Stimulated activated CD8-positive, alpha-beta memory T cell treated with anti-CD3 and anti-CD28 coated beads, Interleukin-15, amount 100 ng/mL, for 4 hours (primary cell): ENCODE measurements at places on chromosomes 2 and 18.
A peak's percentile ranks its signal among the peaks of the same experiment; 100 is the strongest.

GRCh38 chr2:9360701-9361100 is 62.6 kb downstream of the ITGB1BP1 start:
- no peak for DNase-seq

DNA sequence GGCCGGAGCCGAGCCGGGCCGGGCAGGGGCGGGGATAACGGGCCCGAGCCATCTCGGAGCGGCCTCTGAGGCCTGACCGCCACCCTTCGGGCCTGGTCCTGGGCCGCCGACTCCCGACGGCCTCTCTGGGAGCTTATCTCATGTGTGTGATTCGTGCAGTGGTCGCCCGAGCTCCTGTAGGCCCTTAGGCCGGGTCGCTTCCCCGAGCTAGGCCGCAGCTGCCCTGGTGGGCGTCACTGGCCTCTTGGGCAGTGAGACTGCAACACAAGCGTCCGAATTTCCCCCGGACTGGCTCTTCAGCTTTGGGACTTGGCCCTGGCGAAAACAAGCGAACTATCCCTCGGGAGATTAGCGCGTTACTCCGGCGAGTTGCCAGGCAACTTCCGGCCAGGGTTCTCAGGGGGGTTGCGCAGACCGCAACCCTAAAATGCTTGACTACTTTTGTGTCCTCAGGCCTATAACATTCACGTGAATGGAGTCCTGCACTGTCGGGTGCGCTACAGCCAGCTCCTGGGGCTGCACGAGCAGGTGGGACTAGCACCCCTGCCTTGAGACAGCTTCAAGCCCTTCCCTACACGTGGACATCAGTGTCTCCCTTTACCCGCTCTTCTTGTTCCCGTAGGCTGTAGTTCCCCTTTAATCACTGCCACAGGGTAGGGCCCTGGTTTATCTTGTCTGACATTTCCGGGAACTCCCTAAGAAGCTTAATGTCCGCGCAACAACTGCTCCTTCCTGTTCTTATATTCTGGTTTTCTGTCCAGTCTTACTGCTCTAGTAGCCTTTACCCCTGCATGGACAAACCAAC is 602 bp downstream of the SNX17 start:
- DNase-seq = no peak

GRCh38 chr2:150595803-150596470 is 108.5 kb upstream of the RND3 start:
- DNase-seq = no peak

- no peak for DNase-seq
Observed at GRCh38 chr18:8351161-8351560, 258.1 kb upstream of the RAB12 start.

DNA sequence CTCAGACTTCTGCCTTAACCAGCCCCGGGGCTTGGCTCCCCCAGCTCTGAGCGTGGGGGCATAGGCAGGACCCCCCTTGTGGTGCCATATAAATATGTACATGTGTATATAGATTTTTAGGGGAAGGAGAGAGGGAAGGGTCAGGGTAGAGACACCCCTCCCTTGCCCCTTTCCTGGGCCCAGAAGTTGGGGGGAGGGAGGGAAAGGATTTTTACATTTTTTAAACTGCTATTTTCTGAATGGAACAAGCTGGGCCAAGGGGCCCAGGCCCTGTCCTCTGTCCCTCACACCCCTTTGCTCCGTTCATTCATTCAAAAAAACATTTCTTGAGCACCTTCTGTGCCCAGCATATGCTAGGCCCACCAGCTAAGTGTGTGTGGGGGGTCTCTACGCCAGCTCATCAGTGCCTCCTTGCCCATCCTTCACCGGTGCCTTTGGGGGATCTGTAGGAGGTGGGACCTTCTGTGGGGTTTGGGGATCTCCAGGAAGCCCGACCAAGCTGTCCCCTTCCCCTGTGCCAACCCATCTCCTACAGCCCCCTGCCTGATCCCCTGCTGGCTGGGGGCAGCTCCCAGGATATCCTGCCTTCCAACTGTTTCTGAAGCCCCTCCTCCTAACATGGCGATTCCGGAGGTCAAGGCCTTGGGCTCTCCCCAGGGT is 5.5 kb downstream of the CTDSP1 start:
- DNase-seq = no peak

DNA sequence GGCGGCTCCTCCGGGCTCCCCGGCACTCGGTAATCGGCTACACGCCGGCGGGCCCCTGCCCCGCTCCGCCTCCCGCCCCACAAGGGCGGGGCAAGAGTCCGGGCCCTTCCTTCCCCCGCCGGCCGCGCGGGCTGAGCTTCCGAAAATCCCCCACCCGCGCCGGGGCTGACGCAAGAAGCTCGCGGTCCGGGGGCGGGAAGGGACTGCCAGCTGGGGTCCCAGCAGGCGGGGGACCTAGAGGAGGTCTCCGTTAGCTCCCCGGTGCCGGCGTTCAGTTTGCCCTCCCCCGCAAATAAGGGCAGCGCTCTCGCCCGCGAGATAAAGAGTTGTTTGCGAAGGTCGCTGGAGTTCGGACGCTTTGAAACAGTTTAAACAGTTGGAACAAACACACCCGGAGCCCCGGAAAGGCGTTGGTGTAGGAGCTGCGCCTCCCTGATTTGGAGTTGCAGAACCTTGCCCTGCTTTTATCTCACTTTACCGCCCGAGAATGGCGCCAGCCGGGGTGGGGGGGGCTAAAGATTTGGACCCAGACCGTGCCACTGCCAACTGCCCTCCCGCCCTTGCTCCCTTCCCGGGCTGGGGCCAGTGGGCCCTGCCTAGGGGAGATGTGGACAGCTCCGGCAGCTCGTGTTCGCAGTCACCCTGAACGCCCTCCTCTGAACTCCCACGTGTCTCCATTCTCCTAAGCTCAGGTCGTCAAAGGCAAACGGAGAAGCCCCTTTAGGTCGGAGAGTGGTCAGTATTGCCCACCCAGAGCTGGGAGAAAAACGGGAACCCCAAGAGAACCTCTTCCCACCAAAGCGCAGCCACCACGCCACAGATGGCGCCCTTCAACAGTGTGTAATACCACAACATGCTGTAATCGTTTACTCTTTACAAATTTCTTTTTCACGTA is at the start of gene NFE2L2:
Gene NFE2L2, minus strand, starts transcription at position 35 of the 895 bp plus-strand sequence. CDS start 151 bp downstream, outside the sequence.
- DNase-seq = peak; percentile 99

- no peak for DNase-seq
Observed at GRCh38 chr2:66466433-66466832, 31.5 kb downstream of the MEIS1 start.

GRCh38 chr2:48545244-48545643 is 15.3 kb downstream of the STON1 start:
- no peak for DNase-seq

GRCh38 chr18:74342416-74343043 is 26.9 kb downstream of the C18orf63 start:
- DNase-seq = no peak

GRCh38 chr2:222318026-222318711 is 19.4 kb upstream of the PAX3 start:
- no peak for DNase-seq

GRCh38 chr2:45913539-45913938 is 262.1 kb downstream of the PRKCE start:
- no peak for DNase-seq

GRCh38 chr2:52082646-52083045 is 1050.7 kb upstream of the NRXN1 start:
- DNase-seq = no peak

DNA sequence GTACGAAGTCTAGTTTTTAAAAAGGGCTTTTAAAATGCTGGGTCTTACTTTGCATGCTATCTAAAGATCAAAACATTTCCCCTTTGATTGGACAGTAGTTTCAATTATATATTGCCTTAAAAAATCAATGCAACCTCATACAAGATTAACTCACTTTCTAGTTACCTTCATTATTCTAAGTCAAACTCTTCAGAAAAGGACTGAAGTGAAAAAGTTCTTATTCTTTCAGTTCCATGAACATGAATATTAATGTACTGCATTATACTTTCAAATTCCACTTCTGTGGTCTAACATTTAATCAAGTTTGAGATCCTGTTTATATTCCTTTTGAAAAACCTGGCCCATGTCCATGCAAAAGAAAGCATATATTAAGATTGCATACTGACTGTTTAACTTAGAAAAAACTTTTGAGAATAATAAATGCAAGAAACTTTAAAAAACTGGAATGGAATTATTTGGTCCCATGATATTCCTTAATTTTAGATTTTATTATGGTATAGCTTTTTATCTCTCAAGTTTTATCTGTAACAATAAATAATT is 11.2 kb upstream of the ENOSF1 start:
- DNase-seq = no peak

DNA sequence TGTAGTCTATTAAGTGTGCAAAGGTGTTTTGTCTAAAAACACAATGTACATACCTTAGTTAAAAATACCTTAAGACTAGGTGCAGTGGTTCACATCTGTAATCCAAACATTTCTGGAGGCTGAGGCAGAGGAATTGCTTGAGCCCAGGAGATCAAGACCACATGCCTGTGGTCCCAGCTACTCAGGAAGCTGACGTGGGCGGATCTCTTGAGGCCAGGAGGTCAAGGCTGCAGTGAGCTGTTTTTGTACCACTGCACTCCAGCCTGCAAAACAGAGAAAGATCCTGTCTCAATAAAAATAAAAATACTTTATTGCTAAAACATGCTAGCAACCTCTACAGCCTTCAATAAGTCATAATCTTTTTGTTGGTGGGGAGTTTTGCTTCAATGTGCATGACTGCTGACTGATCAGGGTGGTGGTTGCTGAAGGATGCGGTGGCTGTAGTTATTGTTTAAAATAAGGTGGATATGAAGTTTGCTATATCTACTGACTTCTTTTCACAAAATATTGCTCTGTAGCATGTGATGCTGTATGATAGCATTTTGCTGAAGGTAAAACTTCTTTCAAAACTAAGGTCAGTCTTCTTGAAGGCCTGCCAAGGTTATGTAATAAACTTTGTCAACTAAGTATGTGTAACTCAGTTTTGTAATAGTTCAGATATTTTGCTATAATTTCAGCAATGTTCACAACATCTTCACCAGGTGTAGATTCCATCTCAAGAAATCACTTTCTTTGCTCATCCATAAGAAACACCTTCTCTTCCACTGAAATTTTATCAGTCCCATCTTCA is 1238.0 kb upstream of the NRXN1 start:
- no peak for DNase-seq

DNA sequence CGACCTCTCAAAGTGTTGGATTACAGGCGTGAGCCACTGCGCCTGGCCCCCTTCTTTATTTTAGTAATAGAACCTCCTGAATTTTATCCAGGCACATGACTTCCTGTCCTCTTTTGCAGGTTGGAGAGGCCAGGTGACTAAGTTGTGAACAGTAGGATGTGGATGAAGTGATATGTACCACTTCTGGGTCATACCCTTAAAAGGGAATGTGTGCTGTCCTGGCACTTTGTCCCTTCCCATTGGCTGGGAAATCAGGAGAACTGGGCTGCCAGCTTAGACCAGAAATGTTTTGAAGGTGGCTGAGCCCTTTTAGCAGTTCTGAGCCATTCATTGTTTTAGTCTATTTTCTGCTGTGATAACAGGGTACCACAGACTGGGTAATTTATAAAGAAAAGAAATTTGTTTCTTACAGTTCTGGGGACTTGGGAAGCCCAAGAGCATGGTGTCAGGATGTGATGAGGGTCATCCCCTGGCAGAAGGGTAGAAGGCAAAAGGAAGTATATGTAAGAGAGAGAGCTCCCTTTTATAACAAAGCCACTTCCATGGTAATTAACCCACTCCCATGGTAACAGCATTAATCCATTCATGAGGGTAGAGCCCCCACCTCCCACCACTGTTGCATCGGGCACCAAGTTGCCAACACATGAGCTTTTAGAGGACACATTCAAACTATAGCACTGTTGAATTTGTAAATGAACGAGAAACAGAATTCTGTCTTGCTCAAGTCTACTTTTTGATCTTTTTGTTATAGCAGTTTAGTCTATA is 79.1 kb downstream of the TTC27 start:
- DNase-seq = no peak

DNA sequence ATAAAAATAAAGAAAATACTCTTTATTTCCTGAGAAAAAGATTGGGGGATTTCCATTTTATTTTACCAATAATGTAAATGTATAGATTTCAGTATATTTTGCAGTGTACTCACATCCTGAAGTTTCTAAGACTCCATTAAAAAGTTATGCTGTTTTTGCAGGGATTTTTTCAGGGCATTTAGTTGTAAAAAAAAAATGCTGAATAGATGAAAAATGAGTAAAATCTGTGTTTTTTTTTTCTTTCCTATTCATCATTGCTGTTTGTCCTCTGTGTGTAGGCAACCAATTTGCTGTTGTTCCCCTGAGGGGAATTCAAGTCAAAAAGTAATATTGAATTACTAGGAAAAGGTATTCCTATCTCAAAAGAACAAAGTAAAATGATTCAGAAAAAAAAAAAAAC is 66.3 kb downstream of the MEIS1 start:
- DNase-seq = no peak

DNA sequence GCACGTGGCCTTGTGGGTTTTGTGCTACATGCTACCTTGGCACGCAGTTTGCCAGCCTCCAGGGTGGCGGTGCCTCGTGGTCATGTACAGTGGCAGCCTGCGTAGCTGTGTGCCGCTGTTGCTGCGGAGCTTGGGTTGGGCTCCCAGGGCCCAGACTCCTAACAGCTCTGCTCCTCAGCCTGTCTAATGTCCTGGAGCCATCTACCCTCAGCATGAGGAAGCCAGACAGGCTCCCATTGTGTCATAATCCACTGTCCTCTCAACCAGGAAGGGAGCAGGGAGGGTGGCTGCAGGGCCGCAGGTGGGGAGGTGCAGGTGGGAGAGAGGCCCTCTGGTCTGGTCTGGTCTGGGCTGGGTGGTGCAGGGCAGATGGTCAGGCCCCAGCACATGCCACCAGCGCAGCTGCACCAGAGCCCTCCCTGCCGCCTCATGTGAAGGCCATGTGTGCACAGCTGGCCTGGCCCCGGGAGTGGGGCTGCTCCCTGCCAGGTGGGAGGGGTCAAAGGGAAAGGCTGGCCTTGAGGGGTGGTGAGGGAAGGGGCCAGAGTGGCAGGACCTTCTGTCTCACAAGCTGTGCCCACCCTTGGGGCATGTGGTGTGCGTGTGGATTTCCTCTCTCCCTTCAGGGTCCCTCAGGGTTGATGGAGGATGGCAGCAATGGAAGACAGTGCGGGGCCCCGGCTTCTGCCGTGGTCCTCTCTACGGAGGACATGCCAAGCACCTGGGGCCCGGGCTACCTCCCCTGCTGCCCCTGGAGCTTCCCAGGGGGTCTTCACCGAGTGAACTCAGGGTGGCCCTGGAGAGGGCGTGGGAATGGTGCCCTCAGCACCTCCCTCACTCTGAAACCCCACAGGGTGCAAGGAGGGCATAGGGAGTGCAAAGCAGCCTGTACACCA is 4.8 kb downstream of the ATOH8 start:
- DNase-seq = no peak

- no peak for DNase-seq
Observed at GRCh38 chr2:69177063-69177771, 164.2 kb downstream of the ANTXR1 start.

- no peak for DNase-seq
Observed at GRCh38 chr2:164479460-164479859, 141.8 kb downstream of the GRB14 start.

DNA sequence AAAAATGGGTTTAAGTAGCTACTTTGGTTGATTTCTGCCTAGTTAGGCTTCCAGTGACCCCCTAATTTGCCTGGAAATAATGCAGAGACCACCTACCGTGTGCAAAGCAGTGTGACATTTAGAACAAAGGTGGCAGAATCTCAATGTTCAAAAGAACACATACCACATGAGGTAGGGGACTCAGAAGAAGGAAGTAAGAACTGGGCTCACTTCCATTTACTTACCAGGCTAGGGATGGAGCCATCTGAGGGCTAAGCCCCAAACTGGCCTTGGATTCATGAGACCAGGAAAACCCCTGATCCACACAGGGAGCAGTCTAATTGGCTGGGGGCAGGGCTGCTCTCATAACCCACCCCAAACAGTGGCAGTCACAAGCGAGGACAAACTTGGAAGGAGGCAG is 190.7 kb downstream of the NCKAP5 start:
- no peak for DNase-seq

GRCh38 chr2:20675701-20676352 is 8.9 kb downstream of the GDF7 start:
- no peak for DNase-seq
